ENCODE measurements at places on chromosomes 1 and 21. TPM values are rescaled to one million over a fixed set of nuclear protein-coding genes. Genes with fewer than 3 reads are reported as not detected.
A peak's percentile ranks its signal among the peaks of the same experiment; 100 is the strongest.

Gene SLC30A10
- total RNA-seq, result not detected

Gene SHCBP1L
- not detected for total RNA-seq

DNA sequence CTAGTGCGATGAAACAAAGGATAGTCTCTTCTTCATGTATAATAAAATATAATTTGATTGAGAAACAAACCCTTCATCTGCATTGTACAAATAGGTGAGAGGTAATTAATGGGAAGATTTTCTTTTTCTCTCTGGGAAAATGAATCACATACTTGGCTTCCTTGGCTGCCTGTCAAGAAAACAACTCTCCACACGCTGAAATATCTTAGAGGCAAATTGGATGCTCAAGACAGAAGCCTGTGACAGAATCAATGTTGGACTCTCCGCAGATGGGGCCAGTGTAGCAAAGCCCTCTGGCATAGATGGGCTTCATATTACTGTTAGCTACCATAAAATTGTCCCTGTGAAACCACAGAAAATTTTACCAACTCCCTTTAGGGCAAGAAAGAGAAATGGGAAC is 186.6 kb downstream of the GRIK1 start:
- H3K27ac ChIP-seq, result no peak overlapping the region
- no peaks in the 10 kb centered on the region for H3K36me3 ChIP-seq
- H3K4me1 ChIP-seq, result no peaks in the 10 kb centered on the region
- DNase-seq, result no peak

- DNase-seq, result no peak
- no peaks in the 10 kb centered on the region for H3K4me1 ChIP-seq
Measured at GRCh38 chr1:97570691-97571090, 350.1 kb downstream of the DPYD start.

Gene KRTAP11-1
- total RNA-seq, result not detected

Gene EFNA1
- total RNA-seq, result 0.26 TPM

DNA sequence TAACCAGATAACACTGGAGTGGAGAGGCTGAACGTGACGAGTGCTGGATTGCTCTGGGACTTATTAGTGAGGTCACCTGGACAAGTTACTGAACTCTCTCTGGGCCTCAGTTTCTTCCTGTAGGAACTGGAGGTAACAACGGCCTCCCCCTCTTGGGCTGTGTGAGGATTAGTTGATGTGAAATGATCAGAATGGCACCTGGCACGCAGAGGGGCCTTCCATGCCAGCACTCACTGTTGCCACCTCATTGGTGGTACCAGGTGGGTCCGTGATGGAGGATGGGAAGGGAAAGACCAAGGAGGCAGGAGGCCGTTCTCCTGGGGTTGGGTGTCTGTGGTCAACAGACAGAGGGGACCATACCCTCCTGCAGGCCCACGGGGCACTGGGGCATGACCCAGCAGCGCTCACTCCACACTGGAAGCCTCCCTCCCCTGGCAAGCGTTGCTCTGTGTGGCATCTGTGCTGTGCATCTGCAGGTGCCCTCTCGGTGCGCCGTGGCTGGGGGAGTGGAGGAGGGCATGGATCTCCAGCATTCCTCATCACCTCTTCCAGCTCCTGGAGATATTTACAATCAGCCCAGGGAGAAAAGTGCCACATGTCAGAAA is 349.5 kb upstream of the VAMP3 start:
- DNase-seq, result no peak
- no peak overlapping the region for H3K4me3 ChIP-seq

GRCh38 chr1:107263291-107263915 is 122.6 kb downstream of the NTNG1 start:
- H3K27me3 ChIP-seq, result no peaks in the 10 kb centered on the region
- no peaks in the 10 kb centered on the region for H3K36me3 ChIP-seq

Gene KCNJ9
- total RNA-seq, result not detected

GRCh38 chr21:35019631-35020032 is 29.5 kb downstream of the RUNX1 start:
- H3K4me3 ChIP-seq, result no peak overlapping the region
- H3K4me1 ChIP-seq, result peaks cover 89% of the 10 kb centered on the region
- peaks cover 3% of the 10 kb centered on the region for H3K36me3 ChIP-seq
- DNase-seq, result no peak
- no peak overlapping the region for H3K27ac ChIP-seq
- no peaks in the 10 kb centered on the region for H3K27me3 ChIP-seq

GRCh38 chr1:97123717-97124431 is 402.3 kb downstream of the PTBP2 start:
- H3K27me3 ChIP-seq, result no peaks in the 10 kb centered on the region
- peaks cover 14% of the 10 kb centered on the region for H3K36me3 ChIP-seq
- no peak for DNase-seq
- H3K4me3 ChIP-seq, result no peak overlapping the region

- no peak overlapping the region for H3K4me3 ChIP-seq
- no peaks in the 10 kb centered on the region for H3K4me1 ChIP-seq
- H3K36me3 ChIP-seq, result peaks cover 71% of the 10 kb centered on the region
- H3K27me3 ChIP-seq, result no peaks in the 10 kb centered on the region
Measured at GRCh38 chr1:119163396-119163795, 22.9 kb upstream of the WARS2 start.

Gene TFF2
- not detected for total RNA-seq

Gene RNF186
- not detected for total RNA-seq

GRCh38 chr1:109886827-109887226 is 23.8 kb upstream of the CSF1 start:
- no peaks in the 10 kb centered on the region for H3K27me3 ChIP-seq
- H3K4me3 ChIP-seq, result no peak overlapping the region
- no peak for DNase-seq
- H3K27ac ChIP-seq, result no peak overlapping the region

Gene HOOK1
- total RNA-seq, result 16.0 TPM

DNA sequence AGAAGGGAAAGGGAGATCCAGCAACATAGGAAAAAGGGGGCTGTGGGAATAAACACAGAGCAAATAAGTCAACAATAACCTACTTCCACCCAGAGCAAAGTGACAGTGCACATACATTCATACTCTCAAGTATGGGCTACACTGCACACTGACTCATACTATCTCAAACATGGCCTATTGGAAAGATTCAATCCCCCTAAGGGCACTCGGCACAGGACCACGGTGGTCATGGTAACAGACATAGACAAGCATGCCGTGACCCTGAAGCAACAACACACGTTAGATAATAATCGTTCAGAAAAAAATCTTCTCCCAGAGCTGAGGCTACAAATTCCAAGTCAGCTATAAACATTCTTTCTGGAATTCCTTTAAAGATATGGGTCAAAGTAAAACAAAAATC is 16.8 kb upstream of the JAK1 start:
- H3K36me3 ChIP-seq, result no peaks in the 10 kb centered on the region
- H3K4me1 ChIP-seq, result peaks cover 18% of the 10 kb centered on the region
- DNase-seq, result no peak
- no peaks in the 10 kb centered on the region for H3K27me3 ChIP-seq
- no peak overlapping the region for H3K27ac ChIP-seq
- H3K4me3 ChIP-seq, result no peak overlapping the region

DNA sequence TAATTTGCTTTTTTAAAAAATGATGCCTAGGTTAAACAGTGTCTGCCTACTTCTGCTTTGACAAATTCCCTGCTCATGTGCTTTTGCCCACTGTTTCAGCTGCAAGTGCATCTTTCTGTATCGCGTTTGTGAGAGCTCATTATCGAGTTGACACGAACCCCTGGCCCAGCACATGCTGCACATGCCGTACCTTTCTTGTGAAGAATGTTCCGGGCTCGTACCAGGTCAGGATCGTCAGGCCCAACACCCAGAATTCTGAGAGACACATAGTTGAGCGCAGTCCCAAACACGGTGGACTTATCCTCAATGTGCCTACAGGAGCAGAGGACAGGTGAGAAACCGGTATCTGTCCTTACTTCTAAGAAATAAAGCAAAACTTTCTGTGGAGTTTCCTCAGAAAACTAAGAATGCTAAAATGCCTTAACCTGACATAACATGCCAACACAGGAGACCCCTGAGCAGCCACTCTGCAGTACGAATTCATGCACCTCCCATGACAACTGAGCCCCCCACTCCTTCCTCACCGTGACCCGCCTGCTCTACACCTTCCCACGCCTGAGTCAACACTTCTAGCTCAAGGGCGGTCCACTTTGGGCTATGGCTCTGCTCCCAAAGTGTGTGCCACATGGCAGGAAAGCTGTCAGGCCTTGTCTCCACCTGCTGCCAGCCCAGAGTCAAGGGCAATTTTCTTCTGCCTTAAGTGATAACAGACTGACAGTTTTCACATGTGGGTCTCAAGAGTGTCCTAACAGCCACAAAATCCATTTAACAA is 6.7 kb downstream of the LSS start:
- no peak overlapping the region for H3K27ac ChIP-seq
- no peaks in the 10 kb centered on the region for H3K36me3 ChIP-seq
- peaks cover 7% of the 10 kb centered on the region for H3K4me1 ChIP-seq
- H3K27me3 ChIP-seq, result no peaks in the 10 kb centered on the region

DNA sequence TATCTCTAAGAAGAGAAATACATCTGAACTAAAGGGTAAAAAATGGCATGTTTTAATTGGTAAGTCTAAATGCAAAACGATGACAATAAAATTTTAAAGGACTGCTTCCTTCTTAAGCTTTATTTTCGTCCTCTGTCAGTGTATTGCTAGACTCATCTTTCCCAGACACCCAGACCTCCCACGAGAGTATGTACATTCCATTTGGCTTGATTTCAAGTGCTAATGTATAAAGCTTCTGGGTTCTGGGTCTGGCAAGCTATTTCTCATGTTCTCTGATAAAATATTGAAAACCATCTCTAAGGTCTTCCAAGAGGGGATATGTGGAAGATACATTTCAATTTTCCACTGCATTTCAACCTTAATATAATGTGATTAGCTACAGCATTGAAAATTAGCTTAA is 24.6 kb upstream of the SLC2A1 start:
- no peaks in the 10 kb centered on the region for H3K36me3 ChIP-seq
- no peaks in the 10 kb centered on the region for H3K27me3 ChIP-seq
- DNase-seq, result no peak

Gene SPRR2B
- total RNA-seq, result not detected

DNA sequence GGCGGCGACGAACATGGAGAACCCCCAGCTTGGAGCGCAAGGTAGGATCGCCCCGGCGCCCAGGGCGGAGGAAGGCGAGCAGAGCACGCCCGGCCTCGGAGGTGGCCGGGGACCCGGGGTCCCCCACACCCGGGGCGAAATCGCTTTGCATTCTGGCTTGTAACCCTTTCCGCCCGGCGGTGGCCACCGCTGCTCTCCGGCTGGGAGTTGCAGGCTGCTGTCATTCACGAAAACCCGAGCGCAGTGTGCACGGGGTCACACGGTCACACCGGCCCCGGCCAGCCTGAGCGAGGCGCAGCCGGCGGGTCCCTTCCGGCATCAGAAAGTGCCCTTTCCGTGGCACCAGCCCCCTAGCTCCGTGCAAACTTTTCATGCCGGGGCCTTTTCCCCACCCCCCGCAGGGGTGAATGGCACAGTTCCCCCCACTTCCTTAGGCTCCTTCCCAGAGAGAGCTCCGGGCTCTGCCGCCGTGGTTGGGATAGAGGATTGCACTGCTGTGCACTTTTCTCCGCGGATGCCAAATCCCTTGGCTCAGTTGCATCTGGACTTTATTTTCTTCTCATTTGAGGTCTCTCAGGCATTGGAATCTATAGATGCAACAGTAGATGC is 802 bp downstream of the KAZN start:
- H3K27ac ChIP-seq, result no peak overlapping the region
- H3K36me3 ChIP-seq, result no peaks in the 10 kb centered on the region
- peaks cover 63% of the 10 kb centered on the region for H3K27me3 ChIP-seq
- DNase-seq, result no peak
- H3K4me3 ChIP-seq, result no peak overlapping the region

Gene C8A
- not detected for total RNA-seq

Gene FBXO2
- 0.77 TPM for total RNA-seq

Gene LMOD1
- total RNA-seq, result not detected

GRCh38 chr1:84347932-84348555 is 46.5 kb downstream of the SAMD13 start:
- H3K27me3 ChIP-seq, result no peaks in the 10 kb centered on the region
- no peaks in the 10 kb centered on the region for H3K36me3 ChIP-seq
- H3K27ac ChIP-seq, result no peak overlapping the region

- H3K4me3 ChIP-seq, result no peak overlapping the region
- H3K27ac ChIP-seq, result no peak overlapping the region
- DNase-seq, result peak; percentile 57
- peaks cover 5% of the 10 kb centered on the region for H3K36me3 ChIP-seq
- peaks cover 46% of the 10 kb centered on the region for H3K4me1 ChIP-seq
Measured at GRCh38 chr1:229139331-229140118, 131.4 kb upstream of the RAB4A start.

GRCh38 chr1:208631506-208631905 is 387.3 kb upstream of the PLXNA2 start:
- H3K36me3 ChIP-seq, result no peaks in the 10 kb centered on the region
- no peaks in the 10 kb centered on the region for H3K4me1 ChIP-seq
- DNase-seq, result no peak
- no peak overlapping the region for H3K4me3 ChIP-seq

DNA sequence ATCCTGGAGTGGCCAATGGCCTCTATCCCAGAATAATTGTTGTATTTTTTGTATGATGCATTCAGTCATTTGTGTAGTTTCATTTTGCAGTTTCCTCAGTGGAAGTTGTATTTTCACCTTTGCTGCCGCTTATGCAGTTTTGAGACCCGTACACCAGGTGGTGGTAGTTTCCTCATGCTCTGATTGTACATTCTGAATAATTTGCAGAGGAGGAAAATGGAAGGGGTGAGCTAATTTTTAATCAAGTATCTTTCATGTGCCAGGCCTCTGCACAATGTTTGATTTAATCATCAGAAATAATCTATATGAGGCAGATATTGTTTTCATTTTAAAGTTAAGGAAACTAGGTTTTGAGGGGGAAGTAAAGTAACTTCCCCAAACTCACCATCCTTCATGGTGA is 29.5 kb downstream of the HLX start:
- no peaks in the 10 kb centered on the region for H3K36me3 ChIP-seq
- H3K4me1 ChIP-seq, result no peaks in the 10 kb centered on the region
- H3K4me3 ChIP-seq, result no peak overlapping the region
- no peak overlapping the region for H3K27ac ChIP-seq

GRCh38 chr1:89966656-89967055 is 28.3 kb upstream of the ZNF326 start:
- H3K36me3 ChIP-seq, result no peaks in the 10 kb centered on the region
- DNase-seq, result no peak
- no peak overlapping the region for H3K4me3 ChIP-seq
- H3K27ac ChIP-seq, result no peak overlapping the region
- H3K4me1 ChIP-seq, result no peaks in the 10 kb centered on the region

DNA sequence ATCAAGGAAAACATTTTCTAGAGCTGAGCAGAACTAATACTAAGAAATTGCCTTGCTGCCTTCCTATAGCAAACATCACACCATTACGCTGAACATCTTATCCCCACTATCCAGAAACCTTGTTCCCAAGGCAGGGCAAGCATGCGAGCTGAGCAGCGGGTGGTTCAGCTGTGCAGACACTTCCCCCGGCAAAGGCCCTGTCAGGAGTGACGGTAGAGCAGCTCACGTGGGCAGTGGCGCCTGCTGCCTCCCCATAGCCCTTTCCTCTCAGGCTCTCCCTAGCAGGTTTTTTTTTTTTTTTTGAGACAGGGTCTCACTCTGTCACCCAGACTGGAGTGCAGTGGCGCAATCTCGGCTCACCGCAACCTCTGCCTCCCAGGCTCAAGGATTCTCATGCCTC is 13.7 kb upstream of the ANGPTL7 start:
- H3K4me3 ChIP-seq, result no peak overlapping the region
- DNase-seq, result no peak
- peaks cover 2% of the 10 kb centered on the region for H3K36me3 ChIP-seq
- no peaks in the 10 kb centered on the region for H3K4me1 ChIP-seq
